ENCODE measurements at places on chromosomes 12 and 14.
A peak's percentile ranks its signal among the peaks of the same experiment; 100 is the strongest.

DNA sequence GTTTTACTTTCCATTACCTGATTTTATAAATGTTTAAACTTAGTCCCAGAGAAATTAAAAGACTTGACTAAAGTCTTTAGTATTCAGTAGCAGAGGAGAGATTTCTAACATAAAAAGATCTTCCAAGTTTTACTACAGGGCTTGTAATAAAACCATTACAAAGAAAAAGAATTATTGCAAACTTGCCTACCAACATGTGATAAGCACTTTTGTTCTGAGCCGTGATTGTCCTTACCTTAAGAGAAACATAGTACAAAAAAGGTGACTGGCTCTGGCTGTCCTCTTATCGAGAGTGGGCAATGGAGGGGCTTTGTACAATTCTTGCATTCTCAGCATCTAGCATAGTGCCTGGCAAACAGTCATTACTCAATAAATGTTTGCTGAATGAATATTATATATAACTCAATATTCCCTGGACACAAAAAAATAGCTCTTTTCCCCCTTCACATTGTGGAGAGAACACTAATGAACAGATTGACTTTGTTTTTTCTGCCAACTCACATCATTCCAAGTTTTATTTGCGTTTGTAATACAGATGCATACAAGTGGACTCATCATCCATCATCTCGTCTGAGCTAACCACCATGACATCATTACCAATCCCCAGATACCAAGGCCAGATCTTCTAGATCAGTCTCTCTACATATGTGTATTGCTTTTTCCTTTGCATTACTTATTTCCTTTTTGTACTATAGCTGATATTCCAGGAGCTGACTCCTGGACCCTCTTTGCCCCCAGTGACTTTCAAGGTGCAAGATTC, 192.8 kb upstream of the EEA1 start:
- DNase-seq = no peak

DNA sequence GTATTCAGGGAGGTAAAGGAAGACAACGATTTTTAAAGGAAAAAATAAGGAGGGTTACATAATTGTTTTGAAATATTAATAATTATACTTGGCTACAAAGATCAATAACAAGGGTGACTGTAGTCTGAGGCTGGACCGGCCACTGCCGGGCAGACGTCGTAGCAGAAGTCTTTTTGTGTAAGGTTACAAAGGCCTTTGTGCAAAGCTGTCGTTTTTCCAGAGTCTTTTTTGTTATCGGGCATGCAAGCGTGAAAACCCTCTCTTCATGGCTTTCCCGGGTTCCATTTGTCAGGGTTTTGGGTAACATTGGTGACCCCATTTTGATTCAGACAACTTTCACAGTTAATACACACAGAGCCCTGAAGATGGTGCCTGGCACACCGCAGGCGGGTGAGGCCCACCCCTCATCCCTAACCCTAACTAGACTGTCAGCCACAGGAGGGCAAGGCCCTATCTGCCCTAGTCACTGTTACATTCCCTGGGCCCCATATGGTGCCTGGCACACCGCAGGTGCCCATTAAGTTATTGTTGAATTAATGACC, 31.3 kb downstream of the RILPL1 start:
- DNase-seq = no peak

DNA sequence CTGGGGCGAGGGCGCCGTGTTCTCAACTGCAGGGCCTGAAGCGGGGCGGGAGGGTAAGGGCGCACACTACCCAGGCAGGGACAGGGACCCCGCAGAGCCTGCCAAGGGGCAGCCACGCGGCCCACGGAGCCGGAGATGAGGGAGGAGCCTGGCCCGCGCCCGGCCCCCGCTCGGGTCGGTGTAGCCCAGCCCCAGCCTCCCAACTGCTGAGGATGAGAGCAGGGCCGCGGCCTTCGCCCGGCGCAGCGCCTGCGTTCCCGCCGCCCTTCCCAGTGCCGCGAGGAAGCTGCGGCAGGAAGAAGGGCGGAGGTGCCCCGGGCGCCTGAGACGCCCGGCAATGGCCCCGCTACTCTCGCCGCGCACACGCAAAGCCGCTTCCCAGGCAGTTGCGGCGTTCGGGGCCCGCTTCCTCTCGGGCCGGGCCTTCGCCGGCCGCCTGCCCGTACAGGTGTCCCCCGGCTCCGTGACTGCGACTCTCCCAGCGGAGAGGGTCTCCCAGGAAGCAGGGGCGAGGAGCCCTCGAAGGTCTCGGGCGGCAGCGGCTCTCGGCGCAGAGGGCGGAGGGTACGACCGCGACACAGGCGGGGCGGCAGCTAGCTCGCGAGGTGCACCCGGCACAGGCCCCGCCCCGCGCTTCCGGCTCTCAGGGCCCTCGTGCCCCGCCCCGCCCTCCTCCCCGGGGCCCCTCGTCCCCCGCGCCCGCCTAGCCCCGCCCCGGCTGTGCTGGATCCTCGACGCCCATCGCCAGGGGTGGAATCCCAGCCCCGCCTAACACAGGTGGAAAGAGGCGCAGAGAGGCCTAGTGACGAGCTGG, 24.8 kb upstream of the YY1 start:
- peak; percentile 93 for DNase-seq

- no peak for DNase-seq
Measured at GRCh38 chr12:64876388-64877071, 52.1 kb downstream of the TBC1D30 start.

- peak; percentile 75 for DNase-seq
Measured at GRCh38 chr14:73725116-73726024, 11.2 kb upstream of the PNMA1 start.

GRCh38 chr12:122825773-122826724, 9.2 kb upstream of the HIP1R start:
- no peak for DNase-seq

DNA sequence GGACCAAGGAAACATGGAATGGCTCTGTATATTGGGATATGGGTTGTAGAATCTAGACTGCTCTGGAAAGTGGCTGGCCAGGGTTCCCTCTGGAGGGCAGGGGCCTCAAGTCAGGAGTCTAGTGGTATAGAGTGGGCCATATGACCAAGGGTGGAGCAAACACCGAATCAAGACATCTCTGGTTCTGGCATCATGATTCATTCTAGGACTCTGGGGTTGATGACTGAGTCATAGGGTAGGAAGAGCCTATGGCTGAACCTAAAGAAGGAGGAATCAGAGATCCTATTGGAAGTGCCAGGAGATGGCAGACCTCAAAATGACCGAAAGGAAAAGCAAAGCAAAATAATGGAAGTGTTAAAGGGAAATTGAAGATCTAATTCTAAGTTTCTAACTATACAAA, 356.4 kb upstream of the PRICKLE1 start:
- no peak for DNase-seq

DNA sequence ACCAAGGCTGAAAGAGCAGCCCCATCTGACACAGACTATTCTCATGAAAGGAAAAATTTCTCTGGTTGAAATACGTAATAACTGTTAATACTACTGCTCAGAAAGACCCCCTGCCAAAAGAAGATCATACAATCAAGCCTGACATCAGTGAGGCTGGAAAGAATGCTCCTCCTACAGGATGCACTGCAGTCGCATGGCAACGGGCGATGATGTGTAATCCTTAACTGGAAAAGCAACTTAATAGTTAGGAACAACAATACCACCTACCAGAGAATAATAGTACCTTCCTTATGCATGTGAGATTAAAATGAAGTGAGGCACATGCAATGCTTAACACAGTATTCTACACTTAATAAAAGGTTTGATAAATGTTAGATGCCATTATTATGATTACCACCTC, 1.2 kb upstream of the GOLGA5 start:
- no peak for DNase-seq

GRCh38 chr12:92362785-92363184, 217.1 kb upstream of the BTG1 start:
- no peak for DNase-seq

GRCh38 chr14:67267576-67268328, 26.5 kb downstream of the PALS1 start:
- no peak for DNase-seq

GRCh38 chr14:79567306-79567705, 644.0 kb downstream of the DIO2 start:
- no peak for DNase-seq

- DNase-seq = no peak
Measured at GRCh38 chr12:104641862-104642261, 185.1 kb downstream of the CHST11 start.
